Mammary microvascular endothelial cell (primary cell): ENCODE measurements at places on chromosomes 2 and 18. TPM values are rescaled to one million over a fixed set of nuclear protein-coding genes. Genes with fewer than 3 reads are reported as not detected.

ASB1 gene
- total RNA-seq, result 6.9 and 12.8 TPM in 2 replicates

PAX3 gene
- not detected in 2 replicates for total RNA-seq

TTR gene
- total RNA-seq, result not detected in 2 replicates

DSG2 gene
- 1.3 and 3.1 TPM in 2 replicates for total RNA-seq

NBAS gene
- 32.7 and 40.0 TPM in 2 replicates for total RNA-seq

GYPC gene
- 125 and 128 TPM in 2 replicates for total RNA-seq

RBKS gene
- 1.0 and 2.0 TPM in 2 replicates for total RNA-seq

PSTPIP2 gene
- 4.0 and 5.6 TPM in 2 replicates for total RNA-seq

INHBB gene
- 0.05 and 0.07 TPM in 2 replicates for total RNA-seq

MC5R gene
- not detected in 2 replicates for total RNA-seq

MAL gene
- not detected in 2 replicates for total RNA-seq

ROCK1 gene
- 20.4 and 23.4 TPM in 2 replicates for total RNA-seq

MAP3K2 gene
- total RNA-seq, result 13.6 and 17.8 TPM in 2 replicates

SCN9A gene
- total RNA-seq, result 0.30 and 1.00 TPM in 2 replicates

GCG gene
- not detected in 2 replicates for total RNA-seq

XDH gene
- not detected in 2 replicates for total RNA-seq

RELCH gene
- total RNA-seq, result 17.4 and 19.1 TPM in 2 replicates

NOTO gene
- total RNA-seq, result not detected in 2 replicates

ALPG gene
- total RNA-seq, result 0.07 TPM in 1 of 2 replicates, not detected in the other

DSC2 gene
- 0.07 and 0.20 TPM in 2 replicates for total RNA-seq

SMIM21 gene
- not detected in 2 replicates for total RNA-seq

CCDC121 gene
- 0.87 and 1.8 TPM in 2 replicates for total RNA-seq

PIK3C3 gene
- 25.8 and 40.3 TPM in 2 replicates for total RNA-seq

CENPA gene
- 11.5 and 17.0 TPM in 2 replicates for total RNA-seq

FSHR gene
- not detected in 2 replicates for total RNA-seq

ACOXL gene
- total RNA-seq, result not detected in 2 replicates

UGT1A7 gene
- not detected in 2 replicates for total RNA-seq

CCDC68 gene
- total RNA-seq, result 5.3 and 5.9 TPM in 2 replicates

MALL gene
- 171 and 194 TPM in 2 replicates for total RNA-seq

ANKRD29 gene
- 1.5 and 2.2 TPM in 2 replicates for total RNA-seq

NTSR2 gene
- total RNA-seq, result not detected in 2 replicates

SPIRE1 gene
- 21.0 and 23.2 TPM in 2 replicates for total RNA-seq

PARD6G gene
- total RNA-seq, result 1.1 and 1.9 TPM in 2 replicates

PLGLB2 gene
- total RNA-seq, result not detected in 2 replicates

ST6GAL2 gene
- 0.15 TPM in 1 of 2 replicates, not detected in the other for total RNA-seq

C2orf80 gene
- total RNA-seq, result not detected in 2 replicates

RUFY4 gene
- total RNA-seq, result not detected in 2 replicates

OSR1 gene
- total RNA-seq, result 0.40 TPM in 1 of 2 replicates, not detected in the other

CIDEA gene
- total RNA-seq, result 7.2 and 8.2 TPM in 2 replicates

SERPINB13 gene
- total RNA-seq, result not detected in 2 replicates

B3GNT7 gene
- total RNA-seq, result 1.1 and 1.3 TPM in 2 replicates
